CD14-positive monocyte (primary cell): ENCODE measurements at places on chromosomes 2 and 18. TPM values are rescaled to one million over a fixed set of nuclear protein-coding genes. Genes with fewer than 3 reads are reported as not detected.

Gene SERPINB11
- polyA plus RNA-seq: not detected

Gene RAPGEF4
- polyA plus RNA-seq: not detected in 2 replicates

Gene HSPE1
- polyA plus RNA-seq: 46.2 TPM

Gene IL1RL2
- 0.10 and 1.5 TPM in 2 replicates for polyA plus RNA-seq

Gene CRYGC
- not detected for polyA plus RNA-seq

Gene TUBB8B
- polyA plus RNA-seq: 0.42 TPM

Gene FOSL2
- 24.8 TPM for polyA plus RNA-seq

Gene LIMS2
- polyA plus RNA-seq: 1.3 TPM

Gene ACTG2
- not detected for polyA plus RNA-seq

Gene SATB2
- 0.13 TPM for polyA plus RNA-seq

Gene LYG2
- polyA plus RNA-seq: not detected

Gene TUBA4B
- not detected in 2 replicates for polyA plus RNA-seq

Gene KRTCAP3
- polyA plus RNA-seq: not detected

Gene FLACC1
- polyA plus RNA-seq: 0.45 and 0.91 TPM in 2 replicates

Gene WDSUB1
- 17.8 TPM for polyA plus RNA-seq

Gene VWC2L
- not detected for polyA plus RNA-seq

Gene PECR
- polyA plus RNA-seq: 4.1 and 7.4 TPM in 2 replicates

Gene SERPINE2
- polyA plus RNA-seq: not detected

Gene SH3BP4
- polyA plus RNA-seq: 1.6 TPM

Gene BOLL
- not detected for polyA plus RNA-seq
